Stimulated activated CD4-positive, alpha-beta T cell treated with anti-CD3 and anti-CD28 coated beads, Interleukin-1b, Interleukin-23, amount 100 ng/mL, for 24 hours (primary cell): ENCODE measurements at places on chromosomes 6 and 20.

- no peak for DNase-seq
Observed at GRCh38 chr6:124561635-124562130, 400.6 kb upstream of the RNF217 start.

- no peak for DNase-seq
Observed at GRCh38 chr20:31919410-31920155, 32.3 kb downstream of the PDRG1 start.

- DNase-seq, result no peak
Observed at GRCh38 chr6:117222861-117223260, 42.5 kb upstream of the VGLL2 start.

DNA sequence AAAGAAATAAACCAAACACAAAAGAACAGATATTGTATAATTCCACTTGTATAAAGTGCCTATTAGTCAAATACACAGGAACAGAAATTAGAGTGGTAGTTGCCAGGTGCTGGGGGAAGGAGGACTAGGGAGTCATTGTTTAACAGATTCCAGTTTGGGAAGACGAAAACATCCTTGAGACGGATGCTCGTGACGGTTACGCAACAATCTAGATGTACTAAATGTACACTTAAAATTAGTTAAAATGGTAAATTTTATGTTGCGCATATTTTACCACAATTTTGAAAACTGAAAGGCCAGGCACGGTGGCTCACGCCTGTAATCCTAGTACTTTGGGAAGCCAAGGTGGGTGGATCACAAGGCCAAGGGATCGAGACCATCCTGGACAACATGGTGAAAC is 111.0 kb downstream of the PKHD1 start:
- no peak for DNase-seq

- DNase-seq, result no peak
Observed at GRCh38 chr20:20206788-20207187, 154.5 kb downstream of the CFAP61 start.

DNA sequence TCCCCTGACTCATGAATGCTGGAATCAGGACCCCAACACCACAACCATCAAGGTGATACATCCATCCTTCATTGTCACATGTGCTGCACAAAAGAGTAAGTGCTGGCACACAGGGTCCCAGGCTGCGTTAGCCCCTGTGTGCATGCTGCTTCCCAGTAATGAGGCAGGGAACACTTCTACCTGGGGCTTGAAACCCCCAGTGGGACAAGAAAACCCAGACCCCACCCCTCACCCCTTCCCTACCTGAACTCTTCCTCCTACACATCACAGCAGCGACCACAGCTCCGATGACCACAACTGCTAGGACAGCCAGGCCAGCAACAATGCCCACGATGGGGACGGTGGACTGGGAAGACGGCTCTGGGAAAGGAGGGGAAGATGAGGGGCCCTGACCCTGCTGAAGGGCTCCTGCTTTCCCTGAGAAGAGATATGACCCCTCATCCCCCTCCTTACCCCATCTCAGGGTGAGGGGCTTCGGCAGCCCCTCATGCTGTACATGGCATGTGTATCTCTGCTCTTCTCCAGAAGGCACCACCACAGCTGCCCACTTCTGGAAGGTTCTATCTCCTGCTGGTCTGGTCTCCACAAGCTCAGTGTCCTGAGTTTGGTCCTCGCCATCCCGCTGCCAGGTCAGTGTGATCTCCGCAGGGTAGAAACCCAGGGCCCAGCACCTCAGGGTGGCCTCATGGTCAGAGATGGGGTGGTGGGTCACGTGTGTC is 2.0 kb downstream of the HLA-B start:
- DNase-seq, result no peak

- no peak for DNase-seq
Observed at GRCh38 chr20:58707770-58708169, 15.2 kb downstream of the NPEPL1 start.

DNA sequence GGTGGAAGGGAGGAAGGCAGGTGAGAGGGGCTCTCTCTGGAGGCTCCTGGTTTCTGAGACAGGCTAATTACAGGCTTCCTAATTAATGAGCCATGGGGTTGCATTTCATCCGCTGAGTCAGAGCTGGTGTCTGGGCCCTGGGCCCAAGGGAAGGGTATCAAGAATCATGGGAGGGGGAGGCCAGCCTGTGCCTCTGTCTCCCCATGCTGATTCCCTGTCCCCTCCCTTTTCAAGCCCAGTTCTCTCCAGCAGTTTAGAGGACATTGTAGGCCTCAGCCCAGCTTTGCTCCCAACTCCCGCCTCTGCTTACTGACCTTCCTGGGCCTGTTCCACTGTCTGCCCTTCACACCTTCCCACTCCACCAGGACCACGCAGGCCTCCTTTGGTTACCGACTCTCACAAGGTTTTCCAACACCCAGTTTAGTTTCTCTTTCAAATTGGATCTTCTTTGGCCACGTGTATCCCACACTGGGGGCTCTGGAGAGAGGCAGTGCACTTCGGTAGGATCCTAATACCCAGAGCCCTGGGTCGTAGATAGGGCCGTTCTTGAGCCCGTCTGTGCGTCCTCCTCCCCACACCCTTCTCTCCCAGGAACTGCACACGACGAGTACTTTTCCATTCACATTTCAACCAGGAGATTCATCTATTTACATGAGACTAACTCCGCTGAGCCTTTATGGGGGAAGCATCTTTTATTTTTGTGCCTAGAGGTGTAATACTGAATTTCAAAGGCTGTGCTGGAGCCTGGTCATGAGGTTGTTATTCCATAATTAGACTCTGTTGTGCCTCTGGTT is 18.2 kb upstream of the AVP start:
- no peak for DNase-seq

DNA sequence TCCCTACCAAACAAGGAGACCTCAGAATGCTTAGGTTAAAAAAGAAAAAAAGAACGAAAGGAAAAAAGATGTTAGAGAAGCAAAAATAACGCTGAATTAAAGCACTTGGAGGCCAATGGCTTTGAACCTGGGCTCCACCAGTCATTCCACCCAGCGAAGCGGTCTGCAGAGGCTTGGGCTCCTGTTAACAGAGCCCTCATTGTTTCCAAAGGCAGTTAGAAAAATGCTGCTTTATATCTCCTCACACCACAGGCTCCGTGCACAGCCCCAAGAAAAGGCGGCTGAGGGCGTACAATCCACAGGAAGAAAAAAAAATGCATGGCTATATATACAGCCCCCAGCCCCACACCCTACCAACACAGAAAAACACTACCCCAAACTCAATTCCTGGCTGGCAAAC is 255.9 kb downstream of the FOXC1 start:
- DNase-seq, result no peak

- DNase-seq, result no peak
Observed at GRCh38 chr6:35086636-35087360, 54.3 kb downstream of the TCP11 start.

GRCh38 chr6:155778336-155778735 is 322.7 kb upstream of the NOX3 start:
- no peak for DNase-seq
